ENCODE measurements at places on chromosomes 7 and 10. TPM values are rescaled to one million over a fixed set of nuclear protein-coding genes. Genes with fewer than 3 reads are reported as not detected.

The WNT16 gene
- not detected for total RNA-seq

The TAS2R4 gene
- 5.4 TPM for total RNA-seq

The H2BK1 gene
- total RNA-seq: 4.9 TPM

The TCF7L2 gene
- total RNA-seq: 2.3 TPM

The FGFBP3 gene
- 6.5 TPM for total RNA-seq

The ZNF786 gene
- total RNA-seq: 18.8 TPM

The CALHM3 gene
- not detected for total RNA-seq

The OR2A1 gene
- not detected for total RNA-seq

The XPNPEP1 gene
- 63.3 TPM for total RNA-seq

The CHST15 gene
- 0.67 TPM for total RNA-seq

The ZNF503 gene
- 0.12 TPM for total RNA-seq

The FAM25C gene
- not detected for total RNA-seq

The ADRB1 gene
- not detected for total RNA-seq

The AKR1C3 gene
- 3.4 TPM for total RNA-seq

The GIMAP7 gene
- total RNA-seq: 464 TPM

The TMEM213 gene
- total RNA-seq: not detected

The SVOPL gene
- not detected for total RNA-seq

- no peak for DNase-seq
Measured at GRCh38 chr7:28792858-28793257, 165.3 kb downstream of the TRIL start.

DNA sequence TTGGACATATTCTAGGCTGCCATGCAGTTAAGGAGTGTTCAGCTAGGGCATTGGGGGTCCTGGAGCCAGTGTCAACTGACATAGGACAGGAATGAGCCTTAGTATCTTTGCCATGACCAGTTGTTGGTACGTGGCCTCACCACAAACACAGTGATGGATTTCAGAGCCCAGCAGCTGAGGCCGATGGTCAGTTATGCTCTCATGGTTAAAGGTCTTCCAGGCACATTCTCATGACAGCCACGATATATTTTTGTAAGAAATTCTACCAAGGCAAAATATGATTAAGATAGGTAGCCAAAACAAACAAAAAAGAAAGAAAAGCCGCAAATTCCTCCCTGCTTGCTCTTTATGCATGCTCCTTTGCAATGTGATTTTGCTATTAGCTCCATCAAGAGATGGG, 47.8 kb downstream of the CDHR3 start:
- no peak for DNase-seq

- DNase-seq: no peak
Measured at GRCh38 chr7:89247207-89247606, 451.7 kb upstream of the TEX47 start.

GRCh38 chr10:130300608-130301020, 164.4 kb downstream of the GLRX3 start:
- DNase-seq: no peak

DNA sequence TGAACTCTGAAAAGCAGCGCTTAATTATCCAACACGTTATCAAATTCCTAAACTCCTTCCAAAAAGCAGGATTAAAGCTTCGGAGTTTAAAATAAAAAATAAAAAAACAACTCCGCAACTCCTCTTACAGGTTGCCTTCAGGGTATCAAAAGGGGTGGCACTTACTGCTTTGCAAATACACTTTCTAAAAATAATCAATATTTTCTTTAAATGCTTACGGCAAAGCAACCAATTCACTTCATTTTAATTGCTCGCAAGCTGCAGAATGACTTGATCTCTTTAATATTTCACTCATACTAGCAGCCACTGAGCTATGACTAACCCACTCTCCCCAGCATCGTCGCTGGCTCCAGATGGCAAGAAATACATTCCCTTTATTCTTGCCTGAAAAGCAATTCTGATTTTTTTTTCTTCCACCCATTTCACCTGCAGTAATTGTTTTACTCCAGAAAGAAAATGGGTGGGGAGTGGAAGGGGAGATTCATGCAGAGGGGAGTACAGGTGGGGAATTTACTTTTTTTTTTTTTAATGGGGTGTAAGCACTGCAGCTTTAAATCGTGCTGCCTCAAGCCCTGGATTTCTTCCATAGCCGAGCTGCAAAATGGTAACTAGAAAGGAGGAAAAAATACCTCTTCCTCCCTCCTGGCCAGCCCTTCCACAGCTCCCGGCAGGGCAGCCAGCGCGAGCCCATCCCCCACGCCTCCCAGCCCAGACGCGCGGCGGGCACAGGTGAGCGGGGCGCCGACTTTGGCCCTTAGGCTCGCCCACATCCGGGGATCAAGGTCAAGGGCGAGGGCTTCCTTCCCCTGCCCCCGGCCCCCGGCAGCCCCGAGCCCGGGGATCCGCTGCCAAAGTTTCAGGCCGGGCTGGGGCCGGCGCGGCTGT, 54.2 kb upstream of the FHIP2A start:
- DNase-seq: peak; percentile 13

DNA sequence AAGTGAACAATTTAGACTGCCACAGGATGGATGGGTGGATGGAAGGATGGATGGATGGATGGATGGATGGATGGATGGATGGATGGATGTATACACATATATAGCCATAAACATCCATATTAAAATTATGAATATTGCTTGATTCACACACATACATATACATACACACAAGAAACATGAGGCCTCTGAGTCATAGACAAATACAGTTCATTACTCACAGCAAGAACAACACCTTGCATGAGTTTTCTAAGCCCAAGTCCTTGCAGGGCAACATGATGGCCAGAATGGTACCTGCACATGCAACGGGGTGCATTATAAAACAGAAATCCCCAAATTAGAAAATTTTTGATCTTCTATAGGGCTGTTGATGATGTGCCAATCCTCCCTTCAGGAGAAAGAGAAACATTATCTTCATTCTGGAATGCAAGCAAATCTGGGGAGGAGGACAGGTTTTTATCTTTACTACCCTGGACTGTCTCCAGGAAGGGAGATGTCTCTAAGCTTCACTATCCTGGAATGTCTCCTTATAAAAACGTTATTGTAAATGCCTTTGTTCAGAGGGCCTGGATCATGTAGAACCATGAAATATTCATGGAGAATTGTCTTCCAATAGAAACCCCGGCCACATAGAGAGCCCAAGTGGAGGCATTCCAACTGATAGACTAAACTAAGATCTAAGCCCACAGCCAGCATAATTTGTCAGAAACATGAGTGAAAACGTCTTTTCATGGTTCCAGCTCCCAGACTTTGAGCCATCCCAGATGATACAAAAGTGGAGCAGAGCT, 238.6 kb upstream of the LRRN3 start:
- DNase-seq: no peak

DNA sequence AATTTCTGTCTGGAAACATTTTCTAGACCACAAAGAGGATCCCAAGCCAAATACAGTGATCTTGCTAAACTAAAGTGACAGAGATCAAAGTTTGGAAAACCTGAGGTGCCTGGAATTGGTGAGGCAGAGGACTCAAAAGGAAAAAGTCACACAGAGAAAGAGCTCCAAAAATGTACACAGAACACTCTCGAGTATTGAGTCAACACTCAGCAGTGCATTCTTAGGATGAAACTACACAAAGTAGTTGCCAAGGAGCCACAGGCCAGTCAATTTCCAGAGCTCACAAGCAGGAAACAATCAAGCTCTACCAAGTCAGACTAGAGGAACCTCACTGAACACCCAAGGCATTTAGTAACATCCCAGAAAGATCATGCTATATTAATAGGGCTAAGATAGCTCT, 61.3 kb downstream of the MICU1 start:
- DNase-seq: no peak

DNA sequence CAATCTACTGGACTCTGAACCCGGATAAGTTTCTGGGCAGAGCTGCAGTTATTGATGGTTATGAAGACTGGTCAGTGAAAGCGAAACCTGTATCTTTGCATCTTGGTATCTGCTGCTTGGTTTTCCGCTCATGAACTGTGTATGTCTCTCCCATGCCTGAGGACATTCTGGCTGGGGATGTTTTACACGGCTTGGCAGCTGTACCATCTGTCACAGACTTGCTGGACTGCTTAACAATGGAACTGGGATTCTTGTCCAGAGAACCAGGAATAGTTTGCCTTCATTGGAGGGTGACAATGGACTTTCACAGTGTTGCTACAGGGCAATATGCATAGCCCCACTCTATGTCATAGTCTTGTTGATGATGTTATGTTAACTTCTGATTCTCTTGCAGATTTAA, 119.9 kb upstream of the TMEM106B start:
- DNase-seq: no peak

DNA sequence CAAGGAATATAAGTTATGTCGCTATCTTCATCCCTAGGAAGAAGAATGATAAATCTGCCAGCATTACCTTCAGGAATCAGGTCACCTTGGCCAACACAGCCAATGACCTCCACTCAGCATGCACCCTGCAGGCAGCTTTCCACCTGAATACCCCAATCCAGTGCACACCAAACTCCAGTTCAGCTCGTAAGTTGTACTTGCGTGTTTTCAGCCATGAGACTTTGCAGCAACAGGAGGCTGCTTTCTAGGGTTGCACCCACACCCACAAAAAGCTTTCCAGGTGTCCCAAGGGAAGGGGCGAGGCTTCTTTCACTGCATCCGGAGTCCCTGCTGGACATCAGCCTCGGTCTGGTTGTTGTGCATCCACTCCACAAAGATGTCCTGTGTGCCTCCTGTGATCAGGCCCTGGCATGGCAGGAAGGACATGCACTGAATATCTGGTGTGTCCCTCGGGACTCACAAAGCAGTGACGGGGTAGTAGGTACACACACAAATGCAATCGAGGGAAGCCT, 282.9 kb downstream of the GRID1 start:
- DNase-seq: no peak

- DNase-seq: no peak
Measured at GRCh38 chr7:30468041-30468440, 10.5 kb downstream of the NOD1 start.

DNA sequence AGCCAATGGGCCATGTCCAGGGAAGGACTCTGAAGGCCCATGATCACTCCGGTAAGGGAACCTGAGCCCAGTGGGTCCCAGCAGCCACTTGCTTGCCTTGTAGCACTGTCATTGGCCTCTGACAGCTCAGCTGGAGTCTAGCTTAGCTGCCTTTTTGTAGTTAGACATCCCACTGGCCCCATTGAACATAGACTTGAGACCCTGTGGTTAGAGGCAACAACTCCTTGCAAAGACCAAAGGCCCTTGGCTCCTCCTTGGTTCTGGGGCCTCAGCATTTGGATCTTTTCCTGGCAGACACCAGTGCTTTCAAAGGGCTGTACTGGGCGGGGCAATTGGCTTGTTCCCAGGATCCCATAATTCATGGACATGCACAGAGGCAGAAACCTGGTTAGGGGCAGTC, 321.2 kb downstream of the CXCL12 start:
- DNase-seq: no peak

GRCh38 chr7:4659551-4660286, 22.4 kb upstream of the FOXK1 start:
- DNase-seq: no peak

GRCh38 chr10:123649676-123650075, 16.5 kb upstream of the GPR26 start:
- DNase-seq: no peak

- no peak for DNase-seq
Measured at GRCh38 chr7:145156834-145157233, 321.0 kb upstream of the TPK1 start.

DNA sequence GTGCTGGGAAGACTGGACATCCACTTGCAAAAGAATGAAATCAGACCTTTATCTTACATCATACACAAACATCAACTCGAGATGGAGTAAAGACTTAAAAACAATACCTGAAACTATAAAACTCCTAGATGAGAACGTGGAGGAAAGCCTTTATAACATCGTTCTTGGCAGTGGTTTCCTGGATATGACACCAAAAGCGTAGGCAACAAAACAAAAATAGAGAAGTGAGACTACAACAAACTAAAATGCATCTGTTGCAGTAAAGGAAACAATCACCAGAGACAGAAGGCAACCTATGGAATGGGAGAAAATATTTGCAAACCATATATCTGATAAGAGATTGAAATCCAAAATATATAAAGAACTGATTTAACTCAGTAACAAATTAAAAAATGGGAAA, 33.3 kb downstream of the CC2D2B start:
- DNase-seq: no peak

DNA sequence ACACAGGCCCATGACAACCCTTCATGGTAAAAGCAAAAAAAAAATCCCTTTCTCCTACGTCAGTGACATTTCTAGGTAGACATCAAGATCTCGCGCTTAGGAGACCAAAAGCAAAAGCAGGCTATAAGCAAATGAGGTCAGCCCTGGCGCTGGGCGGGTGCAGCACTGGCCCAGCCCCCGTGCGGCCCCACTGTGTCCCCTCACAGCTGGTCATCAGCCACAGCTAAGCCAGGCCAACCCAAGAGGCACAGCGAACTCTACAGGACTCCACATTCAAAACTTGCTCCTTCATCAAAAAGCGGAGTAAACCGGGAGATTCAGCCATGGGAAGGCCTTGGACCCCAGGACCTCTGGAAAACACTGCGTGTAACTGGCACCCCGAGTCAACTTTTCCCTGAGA, 113.7 kb downstream of the PTPRN2 start:
- DNase-seq: no peak

GRCh38 chr10:59829601-59830000, 76.3 kb upstream of the MRLN start:
- no peak for DNase-seq

DNA sequence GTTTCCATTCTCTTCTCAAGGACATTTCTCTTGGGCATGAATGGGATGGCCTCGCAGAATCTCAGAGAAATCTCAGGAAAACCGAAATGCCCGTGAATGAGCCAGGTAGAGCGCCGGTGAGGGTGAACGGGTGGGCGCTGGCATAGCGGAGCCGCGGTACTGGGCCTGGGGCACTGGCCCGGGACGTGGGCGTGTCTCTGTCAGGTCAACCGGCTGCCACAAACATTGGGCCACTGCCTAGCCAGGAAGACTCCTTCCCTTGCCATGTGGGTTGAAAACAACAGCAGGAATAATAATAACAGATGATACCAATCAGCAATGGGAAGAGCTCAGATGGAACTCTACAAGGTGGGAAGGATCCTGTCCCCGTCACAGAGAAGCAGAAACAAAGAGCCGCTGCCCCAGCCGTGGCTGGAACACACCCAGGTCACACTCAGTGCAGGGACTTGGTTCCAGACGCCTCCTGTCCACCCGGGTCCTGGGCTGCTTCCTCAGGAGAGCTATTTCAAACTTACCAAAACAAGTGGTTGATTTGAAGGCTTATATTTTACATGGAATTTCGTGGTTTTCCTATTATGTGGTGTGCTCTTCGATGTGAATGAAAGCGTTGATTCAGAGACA, 51.1 kb upstream of the EBF3 start:
- DNase-seq: no peak

GRCh38 chr10:71242622-71243009, 30.2 kb downstream of the UNC5B start:
- no peak for DNase-seq

Data from CD4-positive, alpha-beta memory T cell (primary cell).